NCI-H345 (cell line): ENCODE measurements at places on chromosomes 4 and X.

GRCh38 chr4:159150396-159150795 lies 47.5 kb downstream of the RAPGEF2 start:
- DNase-seq, result no peak

DNA sequence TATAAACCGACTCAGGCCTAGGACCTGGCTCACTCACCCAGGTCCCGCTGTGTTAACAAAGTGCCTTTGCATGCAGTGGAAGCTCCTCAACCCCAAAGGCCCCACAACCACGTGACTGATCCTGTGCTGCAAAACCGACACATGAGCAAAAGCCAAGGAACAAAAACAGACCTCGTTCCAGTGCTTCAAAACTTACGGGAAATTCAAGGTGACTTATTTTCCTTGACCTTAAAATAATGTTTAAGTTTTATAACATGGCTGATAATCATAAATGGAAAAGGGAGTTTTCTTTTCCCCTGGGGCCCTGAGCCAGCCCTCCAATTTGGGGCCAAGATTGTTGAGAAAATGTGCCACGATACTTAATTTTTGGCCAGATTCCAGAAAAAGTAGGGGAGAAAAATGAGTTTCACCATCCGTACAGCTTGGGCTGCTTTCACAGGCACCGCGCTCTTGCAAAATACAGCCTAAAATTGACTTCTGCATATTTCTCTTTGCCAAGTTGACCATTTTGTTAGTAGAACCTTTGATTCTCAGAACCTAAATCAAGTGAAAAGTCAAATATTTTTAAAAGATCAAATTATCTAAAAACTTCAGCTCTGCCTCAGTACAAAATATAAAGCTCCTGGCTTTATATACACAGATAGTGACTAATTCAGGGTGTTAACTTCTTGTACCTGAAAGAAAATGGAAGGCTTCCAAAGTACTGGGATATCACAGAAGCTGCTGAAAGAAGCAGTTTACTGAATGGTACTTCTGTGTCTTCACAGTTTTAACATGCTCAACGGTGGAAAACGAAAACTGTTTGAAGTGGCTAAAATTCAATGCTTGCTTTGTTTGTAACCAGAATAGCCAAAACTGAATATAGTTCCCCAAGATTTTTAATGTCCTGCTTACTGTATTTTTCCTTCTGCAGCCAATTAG lies 93.8 kb downstream of the APBB2 start:
- DNase-seq, result no peak

- no peak for DNase-seq
These were observed 261.0 kb downstream of the PDGFC start for GRCh38 chr4:156710365-156711192.

DNA sequence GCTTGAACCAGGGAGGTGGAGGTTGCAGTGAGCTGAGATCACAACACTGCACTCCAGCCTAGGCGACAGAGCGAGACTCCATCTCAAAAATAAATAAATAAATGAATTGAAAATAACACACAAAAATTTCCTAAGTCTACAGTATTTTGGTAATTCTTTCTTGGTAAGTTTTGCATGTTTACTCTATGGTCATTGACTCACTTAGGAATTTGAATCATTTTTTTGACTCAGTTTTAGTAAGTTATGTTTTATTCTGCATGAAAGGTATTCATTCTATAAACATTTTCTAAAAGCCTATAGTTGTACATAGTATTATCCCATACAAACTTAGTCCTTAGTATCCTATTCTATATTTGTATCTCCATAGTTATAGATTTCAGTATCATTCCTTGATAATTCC lies 772.9 kb upstream of the SLIT2 start:
- DNase-seq, result no peak

- no peak for DNase-seq
These were observed 315.1 kb upstream of the RASGEF1B start for GRCh38 chr4:81786766-81787165.

DNA sequence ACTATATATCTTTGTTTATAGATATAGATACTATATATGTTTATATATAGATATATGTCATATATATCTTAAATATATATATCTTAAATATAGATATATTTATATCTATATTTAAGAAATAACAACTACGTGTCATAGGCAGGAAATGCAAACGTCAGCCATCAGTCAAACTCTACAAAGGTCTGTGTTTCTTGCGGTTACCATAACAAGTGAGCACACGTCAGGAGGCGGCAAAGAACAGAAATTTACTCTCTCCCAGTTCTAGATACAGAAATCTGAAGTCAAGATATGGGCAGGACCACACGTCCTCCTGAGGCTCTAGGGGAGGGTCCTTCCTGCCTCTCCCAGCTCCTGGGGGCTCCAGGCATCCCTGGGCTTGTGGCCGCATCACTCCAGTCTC lies 6.5 kb downstream of the PLCXD1 start:
- no peak for DNase-seq

- no peak for DNase-seq
These were observed 31.0 kb upstream of the SOD3 start for GRCh38 chr4:24764345-24764744.

GRCh38 chr4:173318240-173318639 lies 15.9 kb downstream of the HMGB2 start:
- no peak for DNase-seq

DNA sequence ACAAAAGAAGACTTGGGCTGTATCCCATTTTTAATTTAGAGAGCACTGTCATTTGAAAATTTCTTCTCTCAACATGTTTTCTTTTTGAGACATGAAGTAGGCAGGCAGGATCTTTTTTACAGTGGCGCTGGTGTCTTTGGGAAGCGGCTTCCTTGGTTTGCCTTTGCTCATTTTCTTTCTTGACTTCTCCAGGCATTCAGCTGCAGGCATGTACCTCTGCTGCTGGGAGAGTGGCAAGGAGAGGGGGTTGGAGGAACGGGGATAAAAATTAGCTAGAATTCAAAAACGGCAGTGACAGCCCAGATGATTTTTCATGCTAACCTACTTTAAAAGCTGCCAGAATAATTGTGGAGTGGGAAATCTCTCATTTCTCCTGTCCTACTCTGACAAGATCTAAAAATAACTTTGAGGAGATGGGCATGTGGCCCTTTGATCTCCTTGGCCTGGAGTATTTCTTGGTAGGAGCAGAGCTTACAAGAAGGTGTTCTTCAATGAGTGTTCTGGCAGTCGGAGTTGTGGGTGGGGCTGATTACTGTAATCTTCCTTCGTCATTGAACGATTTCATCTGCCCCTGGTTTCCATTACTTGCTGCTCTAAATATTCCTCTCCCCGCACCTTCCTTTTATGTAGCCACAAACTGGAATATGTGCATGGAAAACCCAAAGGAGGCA lies 54.8 kb downstream of the TBL1X start:
- DNase-seq, result no peak

- no peak for DNase-seq
These were observed 2053.5 kb upstream of the TENM3 start for GRCh38 chr4:180189666-180190065.

DNA sequence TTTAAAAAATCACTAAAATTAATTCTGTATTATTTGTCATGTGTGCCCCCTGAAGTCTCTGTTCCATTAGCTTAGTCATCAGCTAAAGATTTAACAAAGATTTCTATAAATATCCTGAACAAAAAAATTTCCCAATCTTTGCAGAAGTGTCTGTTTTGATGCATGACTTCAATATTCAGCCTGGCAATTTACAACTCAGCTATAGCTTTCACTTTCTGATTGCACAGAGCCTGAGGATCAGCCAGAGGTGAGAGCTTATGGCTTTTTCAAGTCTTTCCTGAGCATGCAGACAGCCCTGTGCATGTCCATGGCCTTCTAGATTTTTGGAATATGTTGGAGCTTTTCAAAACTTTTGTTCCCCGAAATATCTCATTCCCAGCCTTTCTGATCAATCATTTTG lies 420.1 kb downstream of the ZNF674 start:
- DNase-seq, result no peak

- DNase-seq, result no peak
These were observed 53.4 kb downstream of the PPEF2 start for GRCh38 chr4:75848891-75849290.

DNA sequence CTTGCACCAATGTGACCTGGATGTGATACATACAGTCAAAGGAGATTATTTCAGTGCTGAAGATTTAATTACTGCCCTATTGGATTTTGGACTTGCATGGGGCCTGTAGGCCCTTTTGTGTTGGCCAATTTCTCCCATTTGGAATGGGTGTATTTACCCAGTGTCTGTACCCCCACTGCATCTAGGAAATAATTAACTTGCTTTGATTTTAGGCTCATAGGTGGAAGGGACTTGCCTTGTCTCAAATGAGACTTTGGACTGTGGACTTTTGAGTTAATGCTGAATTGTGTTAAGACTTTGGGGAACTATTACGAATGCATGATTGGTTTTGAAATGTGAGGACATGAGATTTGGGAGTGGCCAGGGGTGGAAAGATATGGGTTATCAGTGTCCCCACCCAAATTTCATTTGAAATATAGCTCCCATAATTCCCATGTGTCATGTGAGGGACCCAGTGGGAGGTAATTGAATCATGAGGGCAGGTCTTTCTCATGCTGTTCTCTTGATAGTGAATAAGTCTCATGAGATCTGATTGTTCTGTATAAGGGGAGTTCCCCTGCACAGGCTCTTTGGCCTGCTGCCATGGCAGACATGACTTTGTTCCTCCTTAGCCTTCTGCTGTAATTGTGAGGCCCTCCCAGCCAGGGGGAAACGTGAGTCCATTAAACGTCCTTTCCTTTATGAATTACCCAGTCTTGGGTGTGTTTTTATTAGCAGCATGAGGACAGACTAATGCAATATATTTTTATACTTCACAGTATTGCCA lies 362.2 kb upstream of the SPANXN4 start:
- DNase-seq, result no peak

GRCh38 chr4:80295336-80295735 lies 28.9 kb downstream of the FGF5 start:
- peak; percentile 5 for DNase-seq

DNA sequence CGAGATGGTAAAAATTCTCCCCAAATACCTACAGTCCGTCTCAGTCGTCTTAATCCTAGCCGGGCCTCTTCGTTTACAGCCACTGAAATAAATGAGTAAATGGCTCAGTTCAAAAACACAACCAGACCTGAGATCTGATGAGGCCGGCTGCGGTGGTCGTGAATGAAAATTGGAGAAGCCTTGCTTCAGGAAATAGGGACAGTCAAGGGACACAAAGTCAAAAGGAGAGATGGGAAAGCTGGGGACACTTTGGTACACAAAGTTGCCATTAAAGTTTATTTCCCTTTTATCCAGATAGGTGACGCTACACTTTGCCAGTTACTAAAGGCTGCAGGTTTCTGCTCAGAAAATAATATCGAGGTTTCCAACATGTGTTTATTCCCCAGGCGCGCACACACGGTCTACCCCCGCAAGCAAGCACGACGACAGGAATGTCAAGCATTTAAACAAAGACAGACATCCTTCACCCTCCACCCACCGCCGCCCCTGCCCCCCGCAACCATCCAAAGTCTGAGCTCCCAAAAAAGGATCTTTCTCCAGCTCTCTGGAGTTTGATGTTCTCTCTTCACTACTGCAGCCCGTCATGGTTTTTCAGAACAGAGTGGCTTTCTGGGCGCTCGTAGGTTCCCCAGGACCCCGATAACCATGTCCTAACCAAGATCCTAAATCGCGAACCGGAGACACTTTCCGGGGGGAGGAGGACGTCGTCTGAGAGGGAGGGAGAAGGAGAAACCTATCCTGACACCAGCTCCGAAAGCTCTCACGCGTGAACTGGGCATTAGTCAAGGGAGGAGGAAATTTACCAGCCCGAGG lies 1.3 kb upstream of the PCDH7 start:
- peak; percentile 33 for DNase-seq

- DNase-seq, result no peak
These were observed 37.5 kb upstream of the CXCL8 start for GRCh38 chr4:73702796-73703287.

DNA sequence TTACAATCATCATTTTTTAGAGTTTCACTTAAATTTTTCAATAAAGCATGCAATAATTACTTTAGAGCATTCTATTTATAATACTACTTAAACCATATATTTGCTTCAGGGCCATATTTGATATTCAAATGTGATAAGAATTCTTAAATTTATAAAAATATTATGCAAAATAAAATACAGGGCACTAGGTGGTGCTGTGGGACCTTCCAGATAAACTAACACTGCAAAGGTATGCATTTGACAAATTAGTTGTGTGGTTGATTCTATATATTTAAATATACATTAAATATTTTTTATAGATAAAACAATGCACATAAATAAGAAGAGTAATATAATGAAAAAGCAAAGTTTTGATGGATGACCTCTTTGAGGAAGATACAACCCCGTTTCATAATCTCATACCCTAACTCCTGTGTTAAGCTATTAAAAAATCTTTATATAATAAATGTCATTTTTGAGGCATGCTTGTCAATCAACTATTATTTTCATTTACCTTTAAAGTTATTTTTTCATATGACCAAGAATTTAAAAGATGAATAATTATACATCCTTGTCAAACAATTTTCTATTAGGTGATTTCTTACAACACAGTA lies 128.4 kb downstream of the REELD1 start:
- DNase-seq, result peak; percentile 21

DNA sequence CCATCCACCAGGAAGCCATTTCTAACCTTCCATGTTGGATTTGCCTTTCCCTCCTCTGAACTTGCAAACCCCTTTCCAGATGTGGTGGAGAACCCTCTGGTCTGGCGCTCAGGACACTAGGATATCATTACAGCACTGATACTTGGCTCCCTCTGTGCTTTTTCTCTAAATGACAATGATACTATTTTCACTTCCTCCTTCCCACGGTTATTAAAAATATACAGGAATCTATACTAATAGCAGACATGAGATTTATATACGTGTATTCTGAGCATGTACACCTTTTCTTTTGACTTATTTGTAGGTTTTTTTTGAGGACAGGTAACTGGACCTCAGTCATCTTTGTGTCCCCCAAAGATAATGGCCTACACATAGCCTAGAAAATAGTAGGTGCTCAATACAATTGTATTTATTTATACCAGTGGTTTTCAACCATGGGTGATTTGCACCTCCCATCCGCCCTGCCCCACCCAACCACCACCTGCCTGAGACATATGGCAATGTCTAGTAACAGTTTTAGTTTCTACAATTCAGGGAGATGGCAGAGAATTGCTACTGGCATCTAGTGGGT lies 60.4 kb upstream of the PLAC8 start:
- DNase-seq, result no peak

DNA sequence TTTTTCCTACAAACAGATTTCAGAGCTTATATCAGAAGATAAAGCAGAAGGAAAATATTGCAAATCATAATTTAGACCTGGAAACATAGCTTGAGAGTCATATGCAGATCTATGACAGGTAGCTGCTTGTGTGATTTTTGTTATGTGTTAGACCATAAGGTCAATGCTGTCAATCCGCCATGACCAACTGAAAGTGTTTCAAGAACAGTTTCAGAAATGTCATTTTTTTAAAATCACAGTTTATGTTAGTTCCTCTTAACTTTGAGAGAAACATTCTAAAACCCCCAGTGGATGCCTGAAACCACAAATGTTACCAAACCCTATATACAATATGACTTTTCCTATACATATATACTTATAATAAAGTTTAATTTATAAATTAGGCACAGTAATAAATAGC lies 391.3 kb upstream of the FAM241A start:
- no peak for DNase-seq

GRCh38 chrX:47568656-47569295 lies 7.8 kb downstream of the ARAF start:
- DNase-seq, result no peak
